ENCODE measurements at places on chromosomes 5 and 9.

GRCh38 chr5:172835290-172835993 is 1.4 kb downstream of the ERGIC1 start:
- DNase-seq = no peak

DNA sequence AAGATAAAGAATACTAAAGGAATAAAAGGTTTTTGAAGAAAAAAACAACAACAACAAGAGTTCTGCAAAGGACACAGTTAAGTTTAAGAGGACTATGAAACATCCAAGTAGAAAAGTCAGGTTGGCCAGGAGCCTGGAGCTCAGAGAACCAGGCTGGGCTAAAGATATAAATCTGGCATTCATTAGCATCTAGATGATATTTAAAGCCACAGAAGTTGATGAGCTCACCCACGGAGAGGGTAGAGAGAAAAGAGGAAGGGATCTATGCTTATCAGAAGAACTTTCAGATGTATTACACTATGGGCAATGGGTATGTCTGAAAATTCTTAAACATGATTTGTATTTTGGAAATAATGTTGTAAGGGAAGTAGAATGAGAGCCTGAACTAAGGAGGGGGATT is 9.9 kb downstream of the MIER3 start:
- DNase-seq = no peak

GRCh38 chr9:127224883-127225739 is 39.5 kb upstream of the GARNL3 start:
- peak; percentile 96 for DNase-seq

DNA sequence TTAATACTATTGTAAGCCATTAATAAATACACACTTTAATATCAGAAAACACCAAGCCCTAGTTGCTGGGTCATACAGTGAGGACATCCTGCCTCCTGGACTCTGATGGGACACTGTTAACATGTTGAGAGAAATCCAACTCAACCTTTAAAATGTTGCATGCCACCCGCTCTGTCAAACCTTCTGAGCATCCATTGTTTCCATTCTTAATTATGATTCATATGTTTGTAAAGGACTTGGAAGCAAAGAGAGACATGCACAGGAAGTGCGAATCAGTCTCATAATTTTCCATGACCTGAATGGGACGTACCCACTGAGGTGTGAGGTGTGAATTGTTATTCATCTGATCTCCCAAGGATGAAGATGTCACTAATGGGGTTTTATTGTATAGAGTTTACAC is 186.4 kb downstream of the CAAP1 start:
- DNase-seq = no peak

DNA sequence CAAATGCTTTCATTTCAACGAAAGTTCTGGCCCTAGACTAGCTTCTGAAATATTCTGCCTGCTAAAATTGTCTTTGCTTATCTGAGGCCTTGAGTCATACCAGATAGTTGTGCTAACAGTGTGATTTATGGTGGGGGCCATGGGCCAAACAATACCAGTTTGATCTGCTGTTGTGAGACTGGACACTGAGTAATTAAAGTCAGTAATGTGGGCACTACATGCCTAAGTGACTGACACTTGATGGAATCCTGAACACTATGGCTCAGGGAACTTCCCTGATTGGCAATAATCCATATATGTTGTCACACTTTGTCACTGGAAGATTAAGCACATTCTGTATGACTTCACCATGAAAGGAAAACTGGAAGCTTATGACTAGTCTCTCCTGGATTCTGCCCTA is 127.6 kb upstream of the CYLC2 start:
- no peak for DNase-seq

DNA sequence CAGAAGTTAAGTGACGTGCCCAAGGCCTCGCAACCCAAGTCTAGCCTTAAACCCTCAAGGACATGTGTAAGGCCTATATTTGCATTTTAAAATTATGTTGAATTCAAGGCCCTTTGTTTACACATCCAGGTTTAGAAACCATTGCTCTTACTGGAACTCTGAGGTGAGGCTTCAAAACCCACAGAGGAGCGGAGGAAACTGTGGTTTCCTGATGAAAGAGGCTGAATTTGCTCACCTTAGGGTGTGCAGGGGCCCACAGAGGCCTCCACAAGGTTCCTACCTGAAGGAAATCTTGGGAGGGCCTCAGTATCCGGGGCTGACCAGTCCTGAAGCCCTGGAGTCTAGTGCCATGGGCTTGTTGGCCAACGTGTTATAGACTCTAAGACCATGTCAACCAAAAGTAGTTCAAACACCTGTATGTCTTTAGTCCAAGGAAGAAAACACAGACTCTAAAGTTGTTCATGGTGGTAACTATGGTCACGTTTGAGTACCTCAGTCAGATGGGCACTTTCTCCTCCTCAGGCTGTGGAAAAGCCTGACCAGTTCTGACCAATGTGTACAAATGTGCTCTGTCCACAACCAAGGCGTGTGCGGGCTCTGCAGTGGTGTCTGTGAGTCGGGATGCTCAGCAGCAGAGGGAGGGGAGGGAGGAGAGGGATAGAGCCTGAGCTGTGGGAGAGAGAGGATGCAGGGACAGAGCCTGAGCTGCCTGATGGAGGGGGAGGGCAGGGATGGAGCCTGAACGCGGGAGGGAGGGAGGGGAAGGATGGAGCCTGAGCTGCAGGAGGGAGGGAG is 124.6 kb upstream of the ERCC6L2 start:
- no peak for DNase-seq

DNA sequence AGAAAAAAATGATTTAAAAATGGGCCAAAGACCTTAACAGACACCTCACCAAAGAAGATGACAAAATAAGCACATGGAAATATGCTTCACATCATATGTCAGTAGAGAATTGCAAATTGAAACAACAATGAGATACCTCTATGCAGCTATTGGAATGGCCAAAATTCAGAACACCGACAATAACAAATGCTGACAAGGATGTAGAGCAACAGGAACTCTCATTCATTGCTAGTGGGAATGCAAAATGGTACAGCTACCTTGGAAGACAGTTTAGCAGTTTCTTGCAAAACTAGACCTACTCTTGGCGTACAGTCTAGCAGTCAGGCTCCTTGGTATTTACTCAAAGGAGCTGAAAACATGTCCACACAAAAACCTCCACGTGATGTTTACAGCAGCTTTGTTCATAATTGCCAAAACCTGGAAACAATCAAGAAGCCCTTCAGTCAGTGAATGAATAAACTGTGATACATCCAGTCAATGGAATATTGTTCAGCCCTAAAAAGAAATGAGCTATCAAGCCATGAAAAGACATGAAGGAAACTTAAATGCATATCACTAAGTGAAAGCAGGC is 10.5 kb upstream of the MVB12B start:
- no peak for DNase-seq

GRCh38 chr9:136707849-136708517 is 4.4 kb upstream of the DIPK1B start:
- DNase-seq = no peak

DNA sequence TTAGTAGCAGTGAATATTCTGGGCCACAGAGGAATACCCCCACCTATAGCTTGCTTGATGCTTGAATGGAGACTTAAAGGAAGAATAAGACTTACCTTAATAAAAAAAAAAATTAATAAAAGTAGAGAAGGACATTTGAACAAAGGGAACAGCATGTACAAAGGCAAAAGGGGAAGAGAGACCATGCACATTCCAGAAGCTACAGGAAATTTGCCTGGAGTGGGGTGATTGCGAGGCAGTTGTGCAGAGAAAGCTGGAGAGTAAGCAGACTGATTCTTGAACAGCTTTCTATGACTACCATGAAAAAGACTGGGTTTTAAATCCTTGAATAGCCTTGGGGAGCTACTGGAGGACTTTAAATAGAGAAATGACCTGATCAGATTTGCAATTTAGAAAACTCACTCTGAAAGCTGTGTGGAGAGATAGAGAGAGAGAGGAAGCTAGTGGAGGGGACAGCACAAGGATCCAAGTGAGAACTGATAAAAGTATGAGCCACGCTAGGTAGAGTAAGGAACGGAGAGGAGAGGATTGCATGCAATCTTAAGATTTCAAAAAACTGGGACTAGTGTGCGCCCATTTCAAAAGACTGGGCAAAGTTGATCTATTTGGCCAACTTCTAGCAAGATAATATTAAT is 12.5 kb upstream of the SSBP2 start:
- no peak for DNase-seq

- no peak for DNase-seq
Measured at GRCh38 chr5:169626779-169627178, 10.3 kb upstream of the DOCK2 start.

- DNase-seq = no peak
Measured at GRCh38 chr5:71891856-71892255, 172.8 kb downstream of the CARTPT start.

GRCh38 chr5:76755779-76756637 is 40.1 kb downstream of the F2R start:
- DNase-seq = no peak

- no peak for DNase-seq
Measured at GRCh38 chr9:135526089-135526729, 5.0 kb downstream of the LCN1 start.

- DNase-seq = no peak
Measured at GRCh38 chr9:122133263-122133983, 26.2 kb downstream of the NDUFA8 start.

DNA sequence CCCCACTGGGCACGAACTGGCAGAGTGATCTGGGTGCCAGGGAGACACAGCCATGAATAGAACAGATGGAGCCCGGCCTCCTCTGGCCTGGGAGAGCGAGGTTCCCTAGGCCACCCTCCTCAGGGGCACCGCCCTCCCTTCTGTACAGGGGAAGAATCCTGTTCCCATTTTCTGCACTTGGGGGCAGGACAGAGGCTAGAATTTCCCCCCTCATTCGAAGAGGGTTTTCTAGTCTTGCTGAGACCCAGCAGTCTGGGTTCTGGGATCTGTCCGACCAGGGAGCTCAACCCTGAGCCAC is 52.7 kb downstream of the COL5A1 start:
- DNase-seq = no peak

GRCh38 chr5:171669571-171669970 is 116.0 kb upstream of the SMIM23 start:
- DNase-seq = no peak

- no peak for DNase-seq
Measured at GRCh38 chr5:166980666-166981065, 1310.8 kb upstream of the WWC1 start.

- peak; percentile 76 for DNase-seq
Measured at GRCh38 chr5:149937610-149938009, 7.0 kb downstream of the PDE6A start.

DNA sequence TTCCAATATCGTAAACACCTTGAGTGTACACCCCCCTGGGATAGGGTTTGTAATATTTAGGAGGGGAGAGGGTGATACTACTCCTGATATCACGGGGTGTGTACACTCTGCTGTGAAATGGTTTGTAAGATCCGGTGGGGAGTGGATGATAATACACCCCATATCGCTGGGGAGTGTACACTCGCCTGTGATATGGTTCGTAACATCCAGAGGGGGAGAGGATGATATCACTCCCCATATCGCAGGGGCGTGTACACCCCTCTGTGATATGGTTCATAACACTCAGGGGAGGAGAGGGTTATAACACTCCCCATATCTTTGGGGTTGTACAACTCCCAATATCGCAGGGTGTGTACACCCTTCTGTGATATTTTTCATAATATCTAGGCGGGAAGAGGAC is 33.8 kb upstream of the SLC25A48 start:
- DNase-seq = no peak

DNA sequence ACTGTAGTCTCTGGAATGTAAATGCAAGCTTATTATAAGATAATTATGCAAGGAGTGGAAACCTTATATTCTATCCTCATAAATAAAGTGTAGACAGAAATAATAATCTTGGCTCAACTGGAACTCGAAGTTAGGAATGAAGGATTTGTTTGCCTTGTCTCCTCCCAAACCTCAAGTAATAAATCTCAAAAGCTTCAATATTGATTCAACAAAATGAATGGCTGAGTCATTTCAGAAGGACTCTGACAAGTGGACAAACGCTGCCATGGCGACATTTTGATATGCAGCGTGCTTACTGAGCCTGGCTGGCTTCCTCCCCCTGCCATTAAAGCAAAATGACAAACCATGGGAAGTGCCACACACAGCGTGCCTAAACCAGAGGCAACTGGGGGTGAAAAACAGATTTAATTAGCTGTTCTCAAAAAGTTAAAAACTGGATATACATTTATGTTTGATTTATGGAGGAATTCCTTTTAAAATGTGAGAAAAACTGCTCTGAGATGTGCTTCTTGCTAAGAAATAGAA is 10.5 kb upstream of the ADGRV1 start:
- DNase-seq = peak; percentile 50

- DNase-seq = no peak
Measured at GRCh38 chr5:78649211-78649695, 681 bp upstream of the LHFPL2 start.

DNA sequence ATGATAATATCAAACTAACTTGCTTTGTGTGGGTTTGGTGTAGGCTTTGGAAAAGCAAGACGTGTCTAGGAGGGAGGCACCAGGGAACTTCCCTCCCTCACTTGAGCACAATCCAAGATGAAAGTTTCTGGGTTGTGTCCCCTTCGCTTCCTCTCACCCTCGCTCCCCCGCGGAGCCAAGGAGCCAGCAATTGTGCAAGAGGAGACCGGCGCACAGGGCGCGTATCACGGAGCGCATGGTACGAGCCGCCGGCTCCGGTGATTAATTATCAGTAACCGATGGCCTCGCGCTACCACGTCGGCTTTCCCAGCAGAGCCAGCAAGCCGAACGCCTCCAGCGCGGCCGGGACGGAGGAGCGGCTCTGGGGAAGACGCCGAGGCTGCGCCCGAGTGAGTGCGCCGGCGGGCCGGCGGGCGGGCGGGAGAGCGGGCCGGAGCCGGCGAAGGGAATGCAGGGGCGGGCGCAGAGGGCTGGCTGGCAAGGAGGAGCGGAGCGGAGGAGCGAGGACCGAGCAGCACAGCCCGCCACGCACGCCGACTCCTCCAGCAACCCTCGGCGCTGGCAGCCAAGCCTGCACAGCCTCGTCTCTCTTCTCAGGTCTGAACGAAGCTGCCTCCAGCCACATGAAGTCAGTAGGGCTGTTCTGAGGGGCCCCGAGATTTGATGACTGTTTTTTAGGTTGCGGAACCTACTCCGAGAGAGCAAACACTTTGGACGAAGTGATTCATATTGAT is 143.6 kb downstream of the BNC2 start:
- peak; percentile 78 for DNase-seq

DNA sequence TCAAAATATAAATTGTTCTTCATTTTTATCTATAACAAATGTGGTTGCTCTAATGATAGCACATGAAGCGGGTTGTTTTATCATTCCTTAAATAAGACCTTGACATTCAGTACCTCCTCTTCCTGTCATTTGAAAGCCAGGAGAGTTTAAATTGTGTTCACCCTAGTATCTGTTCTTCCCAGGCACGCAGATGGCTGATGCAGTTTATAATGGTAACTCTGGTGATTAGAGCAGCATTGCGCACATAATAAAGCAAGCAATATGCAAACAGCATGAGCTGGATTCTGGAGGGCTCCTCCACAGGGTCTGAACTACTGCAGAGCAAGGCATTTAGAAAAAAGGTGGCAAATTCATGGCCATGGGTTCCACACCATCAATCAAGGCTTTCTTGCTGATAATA is 307.8 kb downstream of the ENC1 start:
- no peak for DNase-seq
